Bronchial epithelial cell (primary cell): ENCODE measurements at places on chromosomes 11 and 22.

- DNase-seq, result no peak
These were observed 12.1 kb downstream of the SLC37A2 start for GRCh38 chr11:125075242-125075625.

DNA sequence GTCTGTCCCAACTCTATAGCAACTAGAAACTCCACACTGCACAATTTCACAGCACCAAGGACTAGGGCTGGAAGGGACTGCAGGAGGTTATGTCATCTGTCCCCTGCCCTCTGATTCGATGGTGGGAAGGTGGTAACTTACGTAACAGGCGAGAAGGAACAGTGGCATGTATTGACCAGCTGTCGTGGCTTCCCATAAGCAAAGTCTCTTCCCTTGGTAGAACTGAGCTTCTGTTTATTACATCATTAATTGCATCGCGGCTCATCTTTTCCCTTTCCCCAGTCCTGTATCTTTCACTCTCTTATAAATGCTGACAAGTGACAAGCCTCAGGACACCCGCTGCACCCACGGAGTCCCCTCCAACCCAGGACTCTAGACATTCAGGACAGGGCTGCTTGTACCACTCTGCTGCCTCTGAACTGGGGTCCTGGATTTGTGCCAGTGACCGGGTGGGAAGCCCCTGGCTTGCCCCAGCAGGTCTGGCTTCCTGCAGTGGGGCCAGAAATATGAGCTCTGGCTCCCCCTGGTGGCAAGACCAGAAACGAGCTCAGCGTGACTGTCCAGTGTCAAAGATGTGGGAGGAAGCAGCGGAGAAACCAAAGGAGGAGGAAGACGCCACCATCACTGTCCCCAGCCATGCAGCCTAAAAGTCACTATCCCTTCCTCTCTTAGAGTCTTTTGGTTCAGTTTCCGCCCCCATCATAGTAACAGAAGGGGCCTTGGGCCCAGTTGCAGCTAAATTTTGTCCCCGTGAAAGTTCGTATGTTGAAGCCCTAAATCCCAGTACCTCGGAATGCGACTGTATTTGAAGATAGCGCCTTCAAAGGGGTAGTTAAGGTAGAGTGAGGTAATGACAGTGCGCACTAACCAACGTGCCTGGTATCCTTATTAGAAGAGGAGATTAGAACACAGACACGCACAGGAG is 84.5 kb downstream of the ISX start:
- peak; percentile 24 for DNase-seq

GRCh38 chr11:30314625-30315024 is 8.3 kb upstream of the ARL14EP start:
- peak; percentile 21 for DNase-seq

DNA sequence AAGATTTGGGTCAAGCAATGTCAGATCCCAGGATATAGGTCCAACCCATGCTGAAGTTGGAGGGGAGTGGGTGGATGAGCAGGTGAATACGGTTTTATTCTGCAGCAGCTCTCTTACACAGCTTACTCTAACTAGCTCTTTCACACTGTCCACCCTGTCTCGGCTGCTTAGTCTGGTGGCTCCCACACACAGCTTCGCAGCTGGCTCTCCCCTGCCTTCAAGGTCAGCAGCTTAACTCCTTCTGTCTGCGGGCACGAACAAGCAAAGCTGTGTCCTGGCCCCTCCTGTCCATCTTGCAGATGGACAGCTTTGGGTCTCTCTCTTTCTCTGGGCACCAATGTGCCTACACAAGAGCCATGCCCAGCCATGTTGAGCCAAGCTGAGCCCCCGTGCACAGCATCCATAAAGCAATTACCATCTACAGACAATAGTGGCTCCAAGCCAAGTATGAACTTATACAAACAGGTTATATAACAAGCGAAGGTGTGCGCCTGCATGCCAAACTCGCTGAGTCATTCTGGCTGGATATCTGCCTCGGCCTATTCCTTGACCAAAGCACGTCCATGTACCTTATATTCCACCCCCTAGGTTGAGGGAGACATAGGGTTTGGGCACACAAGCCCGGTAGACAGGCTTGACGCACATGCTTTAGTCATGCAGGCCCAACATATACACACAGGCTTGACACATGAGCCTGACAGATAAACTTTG is 1307.8 kb upstream of the RAG2 start:
- DNase-seq, result peak; percentile 90

GRCh38 chr22:38578505-38578904 is 8.5 kb upstream of the DMC1 start:
- no peak for DNase-seq

DNA sequence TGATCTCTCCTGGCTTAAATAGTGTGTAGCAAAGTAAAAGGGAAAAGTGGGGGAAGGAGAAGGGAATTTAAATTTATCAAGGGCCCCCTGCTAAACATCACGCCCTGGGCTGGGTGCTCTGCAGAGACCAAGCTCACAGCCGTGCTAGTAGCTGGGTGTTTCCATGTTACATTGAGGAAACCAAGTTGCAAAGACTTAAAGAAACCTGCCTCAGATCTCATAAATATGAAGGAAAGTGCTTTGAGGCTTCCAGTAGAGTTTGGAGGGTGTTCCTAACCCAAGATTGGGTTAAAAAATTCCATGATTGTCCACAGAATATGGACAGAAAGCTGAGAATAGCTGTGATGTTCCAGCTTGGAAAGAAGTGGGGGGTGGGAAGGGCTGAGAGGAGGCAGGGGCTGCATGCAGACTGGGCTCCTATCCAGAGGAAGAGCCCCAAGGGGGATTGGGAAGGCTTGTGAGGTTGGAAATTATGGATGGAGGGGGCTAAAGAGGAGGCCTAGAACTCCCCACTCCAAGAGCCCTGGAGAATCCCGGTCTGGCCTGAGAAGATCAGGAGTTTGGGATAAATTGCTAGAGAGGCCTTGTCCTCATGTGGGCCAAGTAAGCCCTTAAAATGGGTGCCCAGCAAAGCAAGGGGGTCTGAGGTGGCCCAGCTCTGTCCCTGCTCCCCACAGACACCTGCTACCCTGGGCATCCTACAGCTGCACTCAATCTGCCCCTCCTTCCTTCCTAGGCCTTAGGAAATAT is 25.0 kb upstream of the OAF start:
- DNase-seq, result no peak

GRCh38 chr11:58999291-58999680 is 60.0 kb downstream of the GLYATL1 start:
- DNase-seq, result no peak

DNA sequence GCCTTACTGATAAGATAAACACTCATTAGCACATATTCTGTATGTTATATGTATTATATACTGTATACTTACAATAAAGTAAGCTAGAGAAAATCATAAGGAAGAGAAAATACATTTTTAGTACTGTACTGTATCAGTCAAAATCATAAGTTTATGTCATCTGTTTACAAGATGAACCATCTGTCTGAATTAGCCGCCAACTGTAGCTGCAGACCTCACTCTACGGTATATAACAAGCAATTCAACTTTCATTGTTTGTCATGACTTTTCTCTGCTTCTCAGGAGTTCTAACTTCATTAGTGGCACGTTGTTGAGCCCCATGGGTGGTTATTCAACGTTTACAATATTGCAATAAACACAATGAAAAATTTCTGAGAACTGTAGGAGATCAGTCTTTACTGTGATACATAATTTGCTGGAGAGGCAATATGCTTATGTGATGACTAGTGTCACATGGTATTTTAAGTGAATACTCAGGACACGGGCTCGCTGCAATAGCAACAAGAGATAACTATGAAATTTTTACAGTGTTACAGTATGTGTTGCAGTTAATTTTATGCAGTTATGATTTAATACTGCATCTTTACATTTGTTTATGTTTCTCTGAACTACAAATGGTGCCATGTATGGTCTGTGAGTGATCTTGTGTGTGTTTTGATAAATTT is 132.2 kb upstream of the CTSC start:
- DNase-seq, result no peak

DNA sequence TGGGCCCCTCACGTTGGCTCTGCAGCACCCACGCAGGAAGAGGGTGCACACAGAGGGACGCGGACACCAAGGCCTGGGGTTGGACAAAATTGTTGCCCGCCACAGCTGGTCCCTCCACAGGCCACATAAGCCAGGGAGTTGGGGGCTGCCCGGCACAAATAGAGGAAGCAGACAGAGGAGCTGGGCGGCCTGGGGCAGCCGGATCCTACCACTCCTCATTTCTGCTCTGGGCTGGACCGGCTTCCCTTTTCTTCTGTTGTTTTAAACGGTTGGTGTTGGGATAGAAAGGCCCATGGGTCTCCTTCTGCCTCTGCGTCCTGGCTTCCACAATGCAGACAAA is 36.4 kb upstream of the LINC01488 start:
- DNase-seq, result no peak

DNA sequence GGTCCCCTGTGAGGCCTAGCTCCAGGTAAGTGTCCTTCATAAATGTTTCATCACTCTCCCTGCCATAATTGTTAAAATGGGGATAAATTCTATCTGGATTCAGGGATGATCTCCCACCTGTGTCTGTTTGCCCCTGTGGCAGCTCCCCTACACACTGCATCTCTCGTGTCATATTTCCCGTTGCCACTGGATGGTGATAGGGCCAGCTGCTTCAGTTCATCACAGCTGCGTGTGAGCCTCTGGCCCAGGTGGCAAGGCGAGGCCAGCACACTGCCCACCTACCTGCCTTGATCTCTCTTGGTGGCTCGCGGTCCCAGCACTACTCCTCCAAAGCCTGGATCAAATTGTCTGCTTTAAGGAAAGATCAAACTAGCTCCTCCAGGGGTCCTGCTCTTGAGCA is 187.4 kb downstream of the GRIK4 start:
- no peak for DNase-seq

DNA sequence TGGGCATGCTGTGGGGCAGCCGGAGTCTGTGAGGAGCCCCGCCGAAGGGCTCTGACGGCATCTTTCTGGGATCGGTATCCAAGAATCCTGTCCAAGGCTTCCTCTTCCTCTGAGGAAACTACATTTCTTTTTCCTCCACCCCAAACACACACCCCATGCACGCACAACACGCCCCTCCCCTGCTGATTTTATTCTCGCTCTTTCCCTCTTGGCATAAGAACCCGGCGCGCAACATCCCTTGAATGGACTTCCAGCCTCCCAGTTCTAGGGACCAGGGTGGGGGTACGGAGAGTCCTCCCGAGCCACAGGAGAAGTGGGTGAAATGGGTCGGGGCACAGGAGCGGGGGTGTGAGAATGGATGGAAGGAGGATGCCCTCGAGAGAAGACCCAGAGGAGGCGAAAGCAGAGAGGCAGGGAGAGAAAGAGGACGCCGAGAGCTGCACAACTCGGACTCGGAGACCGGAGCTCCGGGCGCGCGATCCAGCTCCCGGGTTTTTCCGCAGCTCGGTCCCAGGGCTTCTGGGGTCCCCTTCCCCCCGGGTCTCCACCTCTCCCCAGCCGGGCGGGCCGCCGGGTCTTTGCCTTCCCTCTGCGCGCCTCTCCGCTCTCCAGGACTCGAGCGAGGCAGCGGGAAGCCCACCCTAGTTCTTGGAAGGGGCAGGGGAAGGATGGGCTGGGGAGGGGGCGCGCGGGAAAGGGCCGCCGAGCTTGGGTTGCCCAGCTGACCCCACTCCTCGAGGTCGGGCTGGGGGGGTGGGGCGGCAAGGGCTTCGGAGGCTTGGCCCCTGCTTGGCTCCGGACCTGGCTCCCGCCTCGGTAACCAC is 1.5 kb upstream of the LARGE1 start:
- DNase-seq, result peak; percentile 32

GRCh38 chr22:45413013-45413367 is 409 bp downstream of the SMC1B start:
- DNase-seq, result no peak

GRCh38 chr22:21455334-21456089 is 11.7 kb upstream of the TMEM191C start:
- no peak for DNase-seq

DNA sequence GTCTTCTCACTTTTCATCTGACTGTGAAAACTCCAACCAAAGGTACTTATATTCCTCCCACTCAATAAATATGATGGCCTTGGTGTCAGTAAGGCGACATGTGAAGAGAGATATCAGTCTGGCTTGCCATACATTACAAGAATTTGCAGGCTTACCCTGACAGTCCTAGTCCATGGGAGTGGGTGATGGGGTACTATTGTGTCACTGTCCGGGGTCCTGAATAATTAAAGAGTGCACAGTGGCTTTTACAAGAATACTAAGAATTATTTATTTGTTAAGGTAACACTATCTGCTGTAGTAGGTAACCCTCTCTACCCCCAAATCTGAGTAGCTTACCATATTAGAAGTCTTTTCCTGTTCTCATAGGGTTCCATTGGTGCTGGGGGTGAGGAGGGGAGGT is 23.1 kb upstream of the IZUMO1R start:
- no peak for DNase-seq

DNA sequence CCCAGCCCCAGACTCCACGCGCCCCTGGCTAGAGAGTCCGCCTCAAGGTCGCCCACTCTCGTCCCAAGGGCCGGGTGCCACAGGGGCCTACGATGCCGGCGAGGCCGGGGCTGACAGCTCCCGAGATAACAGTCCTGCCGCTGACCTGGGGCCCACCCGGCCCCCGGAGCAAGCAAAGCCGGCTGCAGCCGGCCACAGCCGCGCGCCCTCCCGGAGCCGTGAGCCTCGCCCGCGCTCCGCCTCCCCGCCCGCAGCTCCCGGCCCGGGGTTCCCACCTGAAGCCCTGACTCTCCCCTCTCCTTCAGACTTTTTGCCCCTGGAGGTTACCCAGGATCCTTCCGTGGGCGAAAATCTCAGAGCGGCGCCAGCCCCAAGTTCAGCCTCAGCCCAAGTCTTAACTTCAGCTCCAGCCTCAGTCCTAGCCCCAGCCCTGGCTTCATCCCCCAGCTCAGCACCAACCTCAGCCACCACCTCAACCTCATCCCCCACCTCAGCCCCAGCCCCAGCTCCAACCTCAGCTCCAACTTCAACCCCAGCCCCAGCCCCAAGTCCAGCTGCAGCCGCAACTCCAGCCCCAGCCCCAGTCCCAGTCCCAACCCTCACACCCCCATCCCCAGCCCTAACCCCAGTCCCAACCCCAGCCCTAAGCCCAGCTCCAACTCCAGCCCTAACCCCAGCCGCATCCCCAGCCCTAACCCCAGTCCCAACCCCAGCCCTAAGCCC is 1.7 kb downstream of the KLHDC7B start:
- DNase-seq, result no peak

DNA sequence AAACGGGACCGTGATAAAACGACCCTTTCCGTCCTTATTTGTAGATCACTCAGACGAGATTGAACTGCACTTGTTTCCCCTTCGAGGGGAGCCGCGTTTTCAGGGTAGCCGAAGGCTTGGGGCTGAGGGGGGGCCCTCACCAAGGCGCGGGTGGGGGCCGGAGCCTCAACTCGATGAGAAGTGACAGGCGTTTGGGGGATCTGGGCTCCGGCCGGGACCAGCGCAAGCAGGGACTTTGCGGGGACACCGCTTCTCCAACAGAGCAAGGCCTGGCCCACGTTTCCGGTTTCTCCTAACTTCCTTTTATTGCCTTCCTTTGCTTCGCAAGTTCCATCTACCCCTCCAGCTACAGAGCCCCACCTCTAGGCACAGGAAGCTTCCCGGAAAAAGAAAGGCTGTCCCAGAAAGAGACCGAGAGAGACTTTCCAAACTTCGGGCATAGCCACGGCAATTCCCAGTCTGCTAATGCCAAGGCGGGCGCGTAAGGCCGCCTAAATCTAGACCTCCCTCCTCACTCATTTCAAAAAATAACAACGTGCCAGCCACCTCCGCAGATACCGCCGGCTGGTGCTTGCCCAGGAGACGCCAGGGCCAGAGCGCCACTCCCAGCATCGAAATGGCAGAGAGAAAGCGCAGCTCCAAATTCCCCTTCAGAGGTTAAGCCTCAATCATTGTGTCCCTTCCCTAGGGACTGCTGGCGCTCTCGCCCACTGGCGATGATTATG is 6.6 kb downstream of the PAX6 start:
- no peak for DNase-seq
